ENCODE measurements at places on chromosomes 2 and 18.

DNA sequence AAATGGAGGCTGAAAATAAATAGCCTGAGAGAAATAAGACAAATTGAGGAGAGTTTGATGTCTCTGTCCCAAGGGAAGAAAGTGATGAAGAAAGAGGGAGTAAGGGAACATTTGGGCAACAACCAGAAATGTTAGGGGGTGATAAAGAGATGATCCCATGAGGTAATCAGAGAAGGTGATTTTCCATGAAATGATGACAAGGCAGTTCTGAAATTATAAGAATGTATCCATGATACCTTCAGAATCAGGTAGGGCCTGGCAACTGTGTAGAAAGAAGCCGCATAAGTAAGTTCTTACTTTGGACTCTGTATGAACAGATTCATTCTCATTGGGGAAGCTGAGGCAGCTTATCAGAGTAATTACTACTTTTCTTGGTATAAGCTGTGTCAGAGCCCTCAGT, 106.1 kb downstream of the THSD7B start:
- DNase-seq: no peak
- no peaks in the 10 kb centered on the region for H3K27me3 ChIP-seq
- no peak overlapping the region for H3K27ac ChIP-seq
- no peaks in the 10 kb centered on the region for H3K4me1 ChIP-seq
- no peak overlapping the region for H3K4me3 ChIP-seq
- no peaks in the 10 kb centered on the region for H3K36me3 ChIP-seq

- no peak overlapping the region for H3K27ac ChIP-seq
- H3K36me3 ChIP-seq: no peaks in the 10 kb centered on the region
- DNase-seq: no peak
- no peaks in the 10 kb centered on the region for H3K4me1 ChIP-seq
Observed at GRCh38 chr2:157800838-157801495, 75.2 kb downstream of the ACVR1 start.

DNA sequence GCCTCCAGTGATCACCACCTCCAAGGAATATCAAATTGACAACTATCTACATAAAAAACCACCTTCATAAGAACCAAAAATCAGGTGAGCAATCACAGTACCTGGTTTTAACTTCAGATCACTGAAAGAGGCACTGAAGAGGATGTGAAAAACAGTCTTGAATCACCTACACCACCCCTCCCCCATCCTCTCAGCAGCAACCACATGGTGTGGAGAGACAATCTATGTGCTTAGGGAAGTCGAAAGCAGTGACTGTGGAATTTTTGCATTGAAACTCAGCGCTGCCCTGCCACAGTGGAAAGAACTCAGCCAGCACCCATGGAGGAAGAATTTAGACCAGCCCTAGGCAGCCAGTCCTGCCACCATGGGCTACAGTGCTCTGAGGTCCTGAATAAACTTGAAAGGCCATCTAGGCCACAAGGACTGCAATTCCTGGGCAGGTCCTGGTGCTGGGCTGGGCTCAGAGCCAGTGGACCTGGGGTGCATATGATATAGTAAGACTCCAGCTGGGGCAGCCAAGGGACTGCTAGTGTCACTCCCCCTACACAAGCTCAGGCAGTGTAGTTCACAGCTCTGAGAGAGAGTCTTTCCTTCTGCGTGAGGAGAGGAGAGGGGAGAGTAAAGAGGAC, 75.6 kb downstream of the ATL2 start:
- H3K4me1 ChIP-seq: peaks cover 26% of the 10 kb centered on the region
- H3K36me3 ChIP-seq: peaks cover 40% of the 10 kb centered on the region
- H3K27me3 ChIP-seq: no peaks in the 10 kb centered on the region
- H3K4me3 ChIP-seq: no peak overlapping the region

DNA sequence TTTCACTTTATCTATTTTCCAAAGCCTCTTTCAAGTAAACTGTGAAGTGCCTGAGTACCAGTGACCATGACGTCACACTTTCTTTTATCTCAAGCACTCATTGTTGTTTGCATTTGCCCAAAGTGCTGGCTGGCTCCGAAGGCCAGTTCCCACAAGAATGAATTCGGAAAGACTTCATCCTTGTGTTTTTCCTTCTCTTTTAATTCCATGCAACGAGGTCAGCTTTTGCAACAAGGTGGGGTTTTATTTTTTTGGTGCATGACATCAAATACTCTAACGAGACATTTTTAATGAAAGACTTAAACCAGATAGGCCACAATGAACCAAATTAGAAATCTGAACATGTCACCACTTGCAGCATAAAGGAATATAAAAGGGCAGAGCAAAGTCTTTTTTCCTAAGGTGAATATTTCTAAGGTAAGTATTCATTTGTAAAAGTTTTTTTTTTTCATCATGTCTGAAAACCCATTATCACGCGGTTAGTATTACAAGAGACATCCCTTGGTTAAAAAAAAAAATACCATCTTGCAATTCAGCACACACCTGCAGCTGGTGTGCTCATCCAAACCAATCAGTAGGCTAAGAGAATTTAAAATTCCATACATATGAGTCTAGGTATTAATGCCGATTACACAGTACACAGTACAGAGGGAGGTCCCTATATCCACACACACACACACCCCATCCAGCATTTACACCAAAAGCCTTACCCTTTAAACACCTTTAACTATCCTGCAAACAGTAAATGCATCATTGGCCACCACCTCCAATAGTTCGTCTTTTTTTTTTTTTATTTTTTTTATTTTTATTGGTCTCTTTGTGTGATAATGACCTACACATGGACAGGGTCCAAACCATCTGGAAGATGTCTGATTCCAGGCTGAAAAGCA, 2.3 kb downstream of the ARL4C start:
- no peak for DNase-seq
- peak overlapping the region; percentile 74 for H3K4me3 ChIP-seq
- no peaks in the 10 kb centered on the region for H3K27me3 ChIP-seq
- H3K27ac ChIP-seq: peak overlapping the region; percentile 75
- H3K36me3 ChIP-seq: no peaks in the 10 kb centered on the region

GRCh38 chr2:48183991-48184390, 277.7 kb upstream of the FBXO11 start:
- no peaks in the 10 kb centered on the region for H3K36me3 ChIP-seq
- no peaks in the 10 kb centered on the region for H3K27me3 ChIP-seq
- no peak for DNase-seq
- H3K4me1 ChIP-seq: no peaks in the 10 kb centered on the region
- H3K27ac ChIP-seq: no peak overlapping the region
- H3K4me3 ChIP-seq: no peak overlapping the region

- no peaks in the 10 kb centered on the region for H3K36me3 ChIP-seq
- H3K4me1 ChIP-seq: no peaks in the 10 kb centered on the region
- no peak for DNase-seq
- H3K27ac ChIP-seq: no peak overlapping the region
Observed at GRCh38 chr2:41892476-41892875, 155.3 kb upstream of the PKDCC start.

- no peaks in the 10 kb centered on the region for H3K4me1 ChIP-seq
- no peak overlapping the region for H3K27ac ChIP-seq
- no peaks in the 10 kb centered on the region for H3K27me3 ChIP-seq
- no peaks in the 10 kb centered on the region for H3K36me3 ChIP-seq
Observed at GRCh38 chr2:237184919-237185552, 99.3 kb downstream of the COPS8 start.

- H3K4me1 ChIP-seq: peaks cover 60% of the 10 kb centered on the region
- no peaks in the 10 kb centered on the region for H3K27me3 ChIP-seq
- DNase-seq: no peak
- no peaks in the 10 kb centered on the region for H3K36me3 ChIP-seq
- H3K4me3 ChIP-seq: peak overlapping the region; percentile 4
Observed at GRCh38 chr2:69309351-69310110, 77.5 kb downstream of the GFPT1 start.

- H3K36me3 ChIP-seq: no peaks in the 10 kb centered on the region
- no peaks in the 10 kb centered on the region for H3K27me3 ChIP-seq
- no peaks in the 10 kb centered on the region for H3K4me1 ChIP-seq
- DNase-seq: no peak
- H3K27ac ChIP-seq: no peak overlapping the region
- H3K4me3 ChIP-seq: no peak overlapping the region
Observed at GRCh38 chr2:20704886-20705285, 37.9 kb downstream of the GDF7 start.

GRCh38 chr2:122528958-122529705, 773.7 kb downstream of the TSN start:
- peak; percentile 90 for DNase-seq
- no peaks in the 10 kb centered on the region for H3K27me3 ChIP-seq
- H3K4me3 ChIP-seq: no peak overlapping the region

- no peak overlapping the region for H3K4me3 ChIP-seq
- H3K4me1 ChIP-seq: peaks cover 4% of the 10 kb centered on the region
- H3K27ac ChIP-seq: no peak overlapping the region
- DNase-seq: no peak
Observed at GRCh38 chr18:24915547-24915946, 436.4 kb downstream of the ZNF521 start.

GRCh38 chr18:11309172-11309571, 159.8 kb upstream of the PIEZO2 start:
- H3K27ac ChIP-seq: no peak overlapping the region
- H3K4me3 ChIP-seq: no peak overlapping the region
- DNase-seq: no peak
- H3K4me1 ChIP-seq: no peaks in the 10 kb centered on the region
- H3K36me3 ChIP-seq: no peaks in the 10 kb centered on the region

All from esophagus muscularis mucosa (tissue), 4 donors.